ENCODE measurements at places on chromosomes 3 and 15.

- DNase-seq: no peak
These were observed 251.6 kb downstream of the RPLP1 start for GRCh38 chr15:69704229-69704628.

DNA sequence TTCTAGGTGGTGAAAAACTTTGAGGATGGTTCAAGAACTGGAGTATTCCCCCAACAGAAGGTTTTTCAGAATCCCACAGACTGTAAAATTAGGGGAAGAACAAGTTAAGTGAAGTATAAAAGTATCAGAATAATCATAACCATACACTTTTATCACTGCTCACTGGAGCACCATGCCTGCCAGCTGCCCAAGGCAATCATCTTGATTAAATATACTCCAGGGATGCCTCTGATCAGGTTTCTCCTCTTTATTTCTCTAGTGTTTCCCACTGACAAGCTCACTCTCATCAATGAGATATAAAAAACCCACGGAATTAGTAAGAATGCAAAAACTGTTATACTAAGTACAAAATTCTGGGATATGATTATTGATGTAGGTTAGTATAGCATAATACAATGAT, 108.0 kb downstream of the STAG1 start:
- no peak for DNase-seq

GRCh38 chr3:183506674-183507320, 48.7 kb downstream of the KLHL6 start:
- no peak for DNase-seq

DNA sequence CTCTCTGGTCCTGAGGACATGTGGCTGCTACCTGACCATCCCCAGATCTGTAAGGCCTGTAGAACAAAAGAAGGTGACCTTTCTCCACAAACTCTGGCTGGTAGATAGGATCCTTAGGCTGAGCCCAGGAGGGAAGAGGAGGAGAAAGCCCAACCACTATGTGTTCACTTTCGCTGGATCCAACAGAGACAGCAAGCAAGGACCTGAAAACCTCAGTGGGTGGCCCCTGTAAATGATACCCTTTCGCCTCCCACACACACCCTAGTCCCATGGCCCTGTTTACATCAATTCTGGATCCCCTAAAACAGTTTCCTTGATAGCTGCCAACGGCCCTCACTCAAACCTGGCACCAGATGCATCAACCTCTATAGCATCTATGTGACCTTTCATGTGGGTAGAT, 22.4 kb downstream of the CCDC12 start:
- no peak for DNase-seq

- DNase-seq: no peak
These were observed 30.7 kb upstream of the RPS17 start for GRCh38 chr15:82570721-82571508.

- no peak for DNase-seq
These were observed at the start of gene FAM107A for GRCh38 chr3:58577269-58577821. Gene FAM107A (minus strand): TSS chr3:58577391. CDS start chr3:58569860, 7,531 bp downstream.

GRCh38 chr3:8567784-8568575, 66.4 kb downstream of the LMCD1 start:
- no peak for DNase-seq

GRCh38 chr3:12557473-12558100, 700 bp downstream of the MKRN2 start:
- DNase-seq: no peak

GRCh38 chr3:59266551-59266950, 216.7 kb upstream of the CFAP20DC start:
- DNase-seq: no peak

DNA sequence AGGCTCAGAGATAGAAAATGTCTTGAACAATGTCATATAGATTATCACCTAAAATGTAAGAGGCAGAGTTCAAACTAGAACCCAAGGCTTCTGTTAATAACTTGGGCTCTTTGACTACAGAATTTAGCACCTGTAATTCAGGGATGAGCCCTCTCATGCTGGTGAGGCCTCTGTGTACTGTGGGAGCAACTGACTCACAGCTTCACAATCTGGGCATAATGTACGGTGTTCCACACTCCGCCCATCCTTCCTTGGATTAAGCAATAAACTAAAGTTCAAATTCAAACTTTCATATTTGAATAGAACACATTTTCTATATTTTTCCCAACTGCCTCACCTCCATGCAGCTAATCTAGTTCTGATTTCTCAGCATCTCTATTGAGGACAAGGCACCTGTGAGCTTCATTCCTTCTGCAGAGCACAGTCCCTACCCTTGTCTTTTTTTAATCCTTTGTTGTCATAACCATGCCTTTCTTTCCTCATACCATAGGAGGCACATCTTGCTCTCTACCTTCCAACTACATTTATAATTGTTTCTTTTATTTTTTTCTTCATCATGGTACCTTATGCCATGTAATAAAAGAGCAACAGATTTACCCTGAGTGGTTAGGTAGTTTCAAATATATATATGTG, 392.1 kb downstream of the NLGN1 start:
- no peak for DNase-seq

DNA sequence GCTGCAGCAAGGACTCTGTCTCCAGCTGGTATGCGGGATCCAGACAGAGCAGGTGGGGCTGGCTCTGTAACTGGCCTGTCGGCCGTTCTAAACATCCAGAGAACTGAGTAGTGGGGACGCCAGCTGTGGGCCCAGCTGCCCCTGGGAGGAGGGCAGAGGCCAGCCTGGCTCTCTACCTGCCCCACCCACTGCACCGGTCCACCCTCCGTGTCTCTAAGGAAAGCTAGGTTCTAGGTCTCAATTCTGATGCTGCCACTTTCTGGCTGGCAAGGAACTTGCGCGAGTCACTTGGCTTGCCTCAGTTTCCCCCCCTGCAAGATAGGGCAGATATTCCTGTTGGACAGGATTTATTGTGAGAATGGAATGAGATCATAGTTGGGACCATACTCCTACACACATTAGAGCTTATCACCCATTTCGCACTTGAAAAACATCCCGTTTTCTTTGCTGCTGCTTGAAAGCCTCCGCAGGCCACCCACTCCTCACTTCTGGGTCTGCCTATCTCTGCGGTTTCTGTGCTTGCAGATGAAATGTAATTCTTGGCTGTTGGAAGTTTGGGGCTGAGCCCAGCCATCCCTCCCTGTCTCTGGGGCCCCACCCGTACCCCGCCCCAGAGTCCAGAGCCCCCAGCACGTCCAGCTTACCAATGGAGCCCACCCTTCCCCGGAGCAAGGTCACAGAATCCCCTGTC, 65.8 kb downstream of the IQSEC1 start:
- DNase-seq: no peak

DNA sequence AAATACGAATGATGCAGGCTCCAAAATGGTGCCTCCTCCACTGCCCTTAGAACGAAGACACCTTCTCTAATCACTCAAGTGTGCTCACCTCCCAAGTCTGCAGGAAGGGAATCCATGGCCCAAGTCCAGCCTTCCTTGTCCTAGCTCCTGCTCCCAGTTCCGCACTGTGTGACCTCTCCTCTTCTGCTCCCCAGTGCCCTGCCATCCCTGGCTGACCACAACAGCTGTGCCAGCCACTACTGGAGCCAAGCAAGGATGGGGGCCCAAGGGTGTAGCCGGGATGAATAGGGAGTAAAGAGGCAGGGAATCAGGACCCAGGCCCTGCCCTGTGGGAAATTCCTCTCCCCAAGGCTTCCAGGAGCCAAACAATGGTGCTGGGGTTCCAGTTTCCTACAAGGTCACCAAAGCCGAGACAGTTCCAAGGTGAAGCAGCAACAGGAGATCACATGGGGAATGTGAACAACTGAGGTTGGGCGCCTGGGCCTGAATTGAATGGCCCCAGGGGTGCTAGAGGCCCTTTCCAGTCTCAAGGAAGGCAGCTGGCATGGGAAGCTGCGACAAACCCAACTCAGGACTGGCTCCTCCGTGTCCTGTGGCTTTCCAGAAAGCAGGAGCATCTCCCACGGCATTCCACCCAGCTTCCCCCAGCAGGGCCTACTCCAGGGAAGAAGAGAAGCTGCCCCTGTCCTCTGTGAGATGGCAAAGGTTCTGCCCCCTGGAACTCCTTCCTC, 20.2 kb downstream of the SEMA7A start:
- no peak for DNase-seq

GRCh38 chr3:155494332-155494731, 200.8 kb upstream of the STRIT1 start:
- no peak for DNase-seq

- DNase-seq: no peak
These were observed 28.8 kb downstream of the EAF2 start for GRCh38 chr3:121863801-121864200.

GRCh38 chr3:138774529-138775253, 60.0 kb downstream of the PIK3CB start:
- peak; percentile 71 for DNase-seq

DNA sequence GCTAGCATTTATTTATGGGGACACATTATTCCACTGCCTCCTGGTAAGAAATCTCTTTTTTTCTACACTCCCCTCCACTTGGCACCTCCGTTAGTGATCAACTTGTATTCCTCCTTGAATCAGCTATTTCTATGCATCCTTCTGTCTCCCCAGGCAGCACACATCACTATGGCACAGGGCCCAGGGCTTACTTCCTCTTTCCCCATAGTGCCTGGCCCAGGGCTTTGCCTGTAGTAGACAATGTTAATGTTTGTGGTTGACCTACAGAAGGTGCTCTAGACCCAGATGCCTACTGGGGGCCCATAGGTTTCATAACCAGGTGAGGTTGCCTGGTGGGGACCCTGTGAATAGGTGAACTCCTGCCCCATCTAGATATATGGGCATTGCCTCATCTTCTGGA, 44.9 kb downstream of the EPHB1 start:
- DNase-seq: no peak

DNA sequence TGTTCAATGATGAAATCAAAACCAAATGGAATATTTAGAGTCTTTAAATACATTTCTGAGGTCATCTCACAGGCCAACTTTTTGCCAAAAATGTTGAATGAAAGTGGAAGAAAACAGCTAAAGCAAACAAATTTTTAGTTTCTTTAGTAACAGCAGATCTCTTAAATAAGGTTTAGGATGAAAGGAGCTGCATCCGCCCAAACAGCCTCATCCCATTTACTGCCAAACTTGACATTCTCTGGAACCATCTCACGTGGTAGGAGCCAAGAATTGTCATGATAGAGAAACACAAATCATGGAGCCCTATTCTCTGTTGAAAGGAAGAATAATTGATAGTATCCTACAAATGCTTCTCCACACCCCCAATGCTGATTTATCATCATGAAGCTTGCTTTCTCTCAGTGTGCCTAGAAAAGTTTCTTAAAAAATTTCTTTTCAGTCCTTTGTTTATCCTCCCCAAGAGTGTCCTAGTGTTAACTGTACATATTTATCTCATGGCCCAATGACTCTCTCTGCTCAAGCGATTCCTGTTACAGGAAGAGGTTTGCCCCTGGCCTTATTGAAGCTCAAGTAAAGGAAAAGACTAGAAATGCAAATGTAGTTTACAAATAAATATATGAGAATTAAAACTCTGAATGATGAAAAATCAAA, 23.4 kb downstream of the SLC9A9 start:
- no peak for DNase-seq

Measured in Calu3 (cell line).